NCI-H226 (cell line): ENCODE measurements at places on chromosomes 2 and 18.
A peak's percentile ranks its signal among the peaks of the same experiment; 100 is the strongest.

- DNase-seq, result peak; percentile 72
Measured at GRCh38 chr2:69306822-69307578, 80.0 kb downstream of the GFPT1 start.

GRCh38 chr18:42620657-42621056 is 494.8 kb downstream of the RIT2 start:
- DNase-seq, result no peak

DNA sequence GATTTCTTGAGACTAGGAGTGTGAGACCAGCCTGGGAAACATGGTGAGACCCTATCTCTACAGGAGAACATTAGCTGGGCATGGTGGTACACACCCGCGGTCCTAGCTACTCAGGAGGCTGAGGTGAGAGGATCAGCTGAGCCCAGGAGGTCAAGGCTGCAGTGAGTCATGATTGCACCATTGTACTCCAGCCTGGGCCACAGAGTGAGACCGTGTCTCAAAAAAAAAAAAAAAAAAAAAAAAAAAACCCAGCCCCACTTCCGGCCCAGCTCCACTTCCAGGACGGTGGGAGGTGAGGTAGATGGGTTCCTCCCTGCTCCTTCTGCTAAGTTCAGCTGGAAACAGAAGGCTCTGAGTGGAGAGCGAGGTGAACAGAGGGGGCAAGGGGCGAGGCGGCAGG is 41.4 kb upstream of the NFATC1 start:
- no peak for DNase-seq

- DNase-seq, result no peak
Measured at GRCh38 chr2:69957965-69958364, 3.5 kb downstream of the ASPRV1 start.

DNA sequence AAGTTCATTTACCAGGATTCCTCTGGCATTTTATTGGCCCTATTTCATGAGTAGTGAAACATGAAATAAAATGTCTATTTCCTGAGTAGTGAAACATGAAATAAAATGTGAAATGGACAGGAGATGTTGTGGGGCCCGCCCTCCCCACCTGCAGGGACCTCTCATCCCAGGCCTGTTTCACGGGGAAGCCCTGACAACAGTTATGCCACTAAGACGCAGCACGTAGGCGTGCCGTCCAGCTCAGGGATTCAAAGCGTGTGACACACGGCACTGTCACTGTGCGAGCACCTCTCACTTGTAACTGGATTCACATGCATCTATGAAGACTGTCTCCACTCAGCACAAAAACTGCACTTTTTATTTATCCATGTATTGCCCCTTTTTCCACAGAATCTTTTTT is 83.4 kb upstream of the SNTG2 start:
- no peak for DNase-seq
